NCI-H748 treated with DMSO at 0.1 percent for 48 hours (cell line): ENCODE measurements at places on chromosomes 4 and X.

- no peak for DNase-seq
These were observed 78.0 kb downstream of the PRDM5 start for GRCh38 chr4:120844528-120844921.

DNA sequence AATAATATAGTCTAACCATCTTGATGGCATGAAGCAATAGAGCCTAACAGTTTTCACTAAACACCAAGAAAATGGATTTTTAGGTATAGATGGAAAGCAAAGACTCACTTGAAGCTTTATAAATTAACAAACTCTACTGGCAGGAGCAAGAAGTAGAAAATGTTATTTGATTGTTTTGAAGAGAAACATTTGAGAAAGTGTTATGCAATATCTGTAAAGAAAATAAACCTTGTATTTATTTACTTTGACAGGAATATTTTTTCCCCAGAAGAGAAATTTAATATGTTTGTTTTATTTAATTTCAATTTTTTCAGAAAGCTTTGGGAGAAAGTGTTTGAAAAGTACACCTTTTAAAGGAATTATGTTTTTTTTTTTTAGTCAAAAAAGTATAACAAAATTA is 139.0 kb downstream of the STIM2 start:
- DNase-seq: no peak

DNA sequence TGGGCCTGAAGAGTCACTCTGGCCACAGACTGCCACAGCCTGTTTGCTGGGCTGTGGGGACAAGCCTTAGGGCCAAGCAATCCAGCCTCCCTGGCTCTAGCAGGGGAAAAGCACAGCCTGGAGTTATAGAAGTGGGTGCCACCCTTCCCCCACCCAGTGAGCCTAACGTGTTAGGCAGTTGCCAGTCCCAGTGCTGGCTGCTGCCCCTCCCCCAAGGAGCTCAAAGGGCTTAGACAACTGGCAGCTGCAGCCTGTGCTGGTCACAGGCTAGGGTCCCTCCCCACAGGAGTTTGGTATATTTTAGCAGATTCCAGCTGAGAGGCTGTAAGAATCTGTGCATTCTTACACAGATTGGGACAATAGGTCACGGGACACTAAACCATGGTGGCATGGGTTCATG is 370.3 kb upstream of the FGF16 start:
- DNase-seq: no peak

GRCh38 chrX:136250191-136251040 is 784 bp downstream of the MAP7D3 start:
- no peak for DNase-seq

DNA sequence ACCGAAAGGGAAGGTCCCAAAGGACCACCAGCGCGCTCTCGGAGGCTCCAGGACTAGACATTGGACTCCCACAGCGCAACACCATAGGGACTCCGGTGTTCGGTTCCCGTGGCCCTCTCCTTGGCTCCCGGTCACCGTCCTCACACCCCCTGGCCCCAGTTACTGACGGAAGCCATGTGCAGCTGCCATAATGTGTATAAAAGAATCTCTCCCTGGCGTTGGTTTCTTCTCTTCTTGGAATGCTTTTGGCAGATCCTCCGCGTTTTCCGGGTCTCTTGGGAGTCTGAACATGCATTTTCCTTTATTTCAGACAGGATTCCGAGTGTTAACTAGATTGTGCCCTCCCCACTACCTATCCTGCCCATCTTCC is 69.8 kb downstream of the FBXO8 start:
- DNase-seq: no peak

- no peak for DNase-seq
These were observed 87.1 kb downstream of the HDX start for GRCh38 chrX:84415140-84415539.

- DNase-seq: peak; percentile 40
These were observed 730 bp downstream of the VBP1 start for GRCh38 chrX:155216940-155217440.

DNA sequence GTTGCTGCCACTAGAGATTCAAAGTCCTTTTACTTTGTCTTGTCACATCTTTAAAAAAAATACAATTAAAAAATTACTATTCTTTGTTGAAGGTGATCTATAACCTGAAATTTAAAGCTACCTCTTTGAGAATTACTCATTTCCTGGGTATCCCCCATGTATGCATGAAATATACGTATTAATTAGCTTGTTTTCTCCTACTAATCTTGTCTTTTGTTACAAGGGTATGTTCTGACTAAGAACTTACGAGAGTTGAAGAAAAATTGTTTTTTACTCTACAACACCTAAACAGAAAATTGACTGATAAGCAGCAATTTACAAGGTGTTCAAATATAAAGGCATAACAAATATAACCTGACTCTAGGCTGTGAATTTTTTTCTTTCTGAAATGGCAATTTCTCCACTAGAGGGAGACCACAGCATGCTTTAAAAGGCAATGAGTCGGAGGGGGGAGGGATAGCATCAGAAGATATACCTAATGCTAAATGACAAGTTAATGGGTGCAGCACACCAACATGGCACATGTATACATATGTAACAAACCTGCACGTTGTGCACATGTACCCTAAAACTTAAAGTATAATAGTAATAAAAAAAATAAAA is 249.6 kb downstream of the OPHN1 start:
- peak; percentile 2 for DNase-seq

DNA sequence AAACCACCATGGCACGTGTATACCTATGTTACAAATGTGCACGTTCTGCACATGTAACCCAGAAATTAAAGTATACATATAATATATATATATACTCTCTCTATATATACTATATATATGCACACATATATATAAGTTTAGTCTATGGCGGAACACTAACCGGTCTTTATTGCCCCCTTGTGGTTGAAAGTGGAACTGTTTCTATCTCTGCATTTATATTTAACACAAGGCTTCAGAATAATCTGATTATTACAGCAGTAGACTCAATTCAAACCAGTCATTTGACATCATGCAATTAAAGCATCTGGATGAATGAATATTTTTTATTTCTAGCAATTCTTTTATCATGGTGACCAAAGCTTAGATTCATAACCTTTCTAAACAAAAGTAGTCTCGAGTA is 14.6 kb downstream of the RAB9B start:
- peak; percentile 39 for DNase-seq

DNA sequence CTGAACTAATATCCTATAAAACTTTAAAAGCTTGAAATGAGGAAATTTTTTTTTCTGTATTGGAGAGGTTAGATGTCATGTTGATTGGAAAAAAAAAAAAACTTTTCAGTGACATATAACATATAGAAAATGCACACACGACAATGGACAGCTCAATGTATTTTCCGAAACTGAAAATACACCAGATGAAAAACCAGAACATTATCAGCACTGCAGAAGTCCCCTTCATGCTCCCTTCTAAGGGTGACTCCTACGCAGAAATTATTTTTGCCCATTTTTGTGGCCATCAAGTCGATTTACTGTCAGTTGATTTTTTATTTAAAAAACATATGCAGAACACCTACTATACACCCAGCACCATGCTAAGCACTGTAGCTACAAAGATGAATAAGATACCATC is 148.3 kb downstream of the APBB2 start:
- no peak for DNase-seq

- DNase-seq: no peak
These were observed 1372.9 kb downstream of the TECRL start for GRCh38 chr4:63036159-63036866.

DNA sequence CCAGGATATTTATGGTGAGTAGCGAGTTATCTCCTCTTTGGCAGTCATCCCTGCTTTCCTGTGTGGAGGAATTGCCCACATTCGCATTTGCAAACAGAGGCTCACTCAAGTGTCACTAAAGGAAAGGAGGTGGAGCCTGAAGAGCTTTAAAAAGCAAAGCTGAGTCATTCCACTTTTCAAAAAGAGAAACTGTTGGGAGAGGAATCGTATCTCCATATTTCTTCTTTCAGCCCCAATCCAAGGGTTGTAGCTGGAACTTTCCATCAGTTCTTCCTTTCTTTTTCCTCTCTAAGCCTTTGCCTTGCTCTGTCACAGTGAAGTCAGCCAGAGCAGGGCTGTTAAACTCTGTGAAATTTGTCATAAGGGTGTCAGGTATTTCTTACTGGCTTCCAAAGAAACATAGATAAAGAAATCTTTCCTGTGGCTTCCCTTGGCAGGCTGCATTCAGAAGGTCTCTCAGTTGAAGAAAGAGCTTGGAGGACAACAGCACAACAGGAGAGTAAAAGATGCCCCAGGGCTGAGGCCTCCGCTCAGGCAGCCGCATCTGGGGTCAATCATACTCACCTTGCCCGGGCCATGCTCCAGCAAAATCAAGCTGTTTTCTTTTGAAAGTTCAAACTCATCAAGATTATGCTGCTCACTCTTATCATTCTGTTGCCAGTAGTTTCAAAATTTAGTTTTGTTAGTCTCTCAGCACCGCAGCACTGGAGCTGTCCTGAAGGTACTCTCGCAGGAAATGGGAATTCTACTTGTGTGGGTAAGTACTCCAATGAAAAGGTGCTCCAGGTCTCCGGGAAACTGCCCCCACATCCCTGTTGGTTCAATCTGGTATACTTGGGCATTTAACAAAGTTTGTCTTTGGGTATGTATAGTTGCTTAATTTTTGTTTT is at the start of gene EGF:
TSS of gene EGF (plus strand) at position 178 of the 890 bp plus-strand sequence. CDS start at position 631, 453 bp downstream.
- DNase-seq: no peak

DNA sequence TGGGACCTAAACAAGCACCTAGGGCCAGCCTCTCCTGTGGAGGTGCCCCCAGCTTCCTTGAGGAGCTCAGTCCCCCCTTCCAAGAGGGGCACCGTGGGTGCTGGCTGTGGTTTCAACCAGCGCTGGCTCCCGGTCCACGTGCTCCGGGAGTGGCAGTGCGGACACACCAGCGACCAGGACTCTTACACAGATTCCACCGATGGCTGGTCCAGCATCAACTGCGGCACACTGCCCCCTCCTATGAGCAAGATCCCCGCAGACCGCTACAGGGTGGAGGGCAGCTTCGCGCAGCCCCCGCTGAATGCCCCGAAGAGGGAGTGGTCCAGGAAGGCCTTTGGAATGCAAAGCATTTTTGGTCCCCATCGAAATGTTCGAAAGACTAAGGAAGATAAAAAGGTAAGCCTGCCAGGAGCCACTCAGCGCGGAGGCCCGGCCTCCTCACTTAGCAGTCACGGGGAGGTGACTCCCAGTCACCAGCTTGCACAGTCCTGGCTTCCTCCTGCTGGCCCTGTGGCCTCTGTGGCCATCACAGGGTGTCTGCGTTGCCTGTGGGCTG is 24.9 kb downstream of the RGS12 start:
- DNase-seq: no peak

GRCh38 chr4:172073590-172073989 is 260.4 kb downstream of the GALNTL6 start:
- no peak for DNase-seq

DNA sequence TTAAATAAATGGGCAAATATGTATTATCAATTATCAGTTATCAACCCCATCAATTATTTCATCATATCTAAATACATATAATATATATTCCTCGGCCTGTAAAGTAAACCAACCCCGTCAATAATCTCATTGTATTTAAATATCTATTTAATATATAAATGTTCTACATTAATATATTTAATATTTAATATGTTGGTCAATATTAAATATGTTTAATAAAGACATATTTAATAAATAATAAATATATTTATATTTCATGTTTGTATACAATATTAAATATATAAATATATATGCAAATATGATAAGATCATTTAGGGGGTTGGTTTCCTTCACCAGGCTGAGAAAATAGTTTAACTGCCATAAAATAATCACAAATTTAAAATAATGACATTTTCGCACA is 6.4 kb upstream of the TMEM144 start:
- DNase-seq: no peak

- no peak for DNase-seq
These were observed 66.0 kb downstream of the FBXO8 start for GRCh38 chr4:174217273-174218126.

GRCh38 chr4:25001509-25001908 is 29.2 kb downstream of the LGI2 start:
- no peak for DNase-seq

DNA sequence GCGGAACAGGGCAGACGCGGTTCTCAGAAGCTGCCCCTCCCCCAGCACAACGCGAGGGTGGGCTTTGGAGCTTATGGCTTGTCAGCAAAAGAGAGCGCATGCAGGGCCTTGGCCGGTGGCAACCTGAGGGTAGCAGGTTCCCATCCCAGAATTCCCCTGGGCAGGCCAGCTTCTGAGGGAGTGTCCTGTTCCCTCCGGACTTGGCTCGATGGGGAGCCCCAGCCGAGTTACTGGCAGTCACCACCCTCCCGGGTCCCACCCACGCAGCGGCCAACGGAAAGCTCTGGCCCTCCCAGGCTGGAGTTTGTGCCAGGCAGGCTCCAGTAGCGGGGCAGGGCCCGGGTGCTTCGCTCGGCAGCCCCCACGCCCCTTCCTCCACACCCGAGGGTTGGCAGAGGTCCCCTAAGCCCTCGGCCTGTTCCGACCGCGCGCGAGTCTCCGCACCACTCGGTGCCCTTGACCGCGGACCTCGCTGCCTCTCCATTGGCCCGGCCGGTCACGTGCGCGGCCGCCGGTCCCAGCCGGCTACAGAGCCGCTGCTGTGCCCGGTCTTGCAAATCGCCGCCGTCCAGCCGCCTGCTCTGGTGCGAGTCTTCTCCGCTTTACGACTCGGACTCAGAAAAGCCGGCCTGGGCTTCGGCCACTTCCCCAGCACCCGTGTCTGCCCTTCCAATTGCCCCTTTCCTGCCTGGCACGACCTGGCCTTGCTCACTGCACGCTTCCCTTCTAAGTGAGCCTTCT is 20.9 kb upstream of the MTM1 start:
- no peak for DNase-seq

DNA sequence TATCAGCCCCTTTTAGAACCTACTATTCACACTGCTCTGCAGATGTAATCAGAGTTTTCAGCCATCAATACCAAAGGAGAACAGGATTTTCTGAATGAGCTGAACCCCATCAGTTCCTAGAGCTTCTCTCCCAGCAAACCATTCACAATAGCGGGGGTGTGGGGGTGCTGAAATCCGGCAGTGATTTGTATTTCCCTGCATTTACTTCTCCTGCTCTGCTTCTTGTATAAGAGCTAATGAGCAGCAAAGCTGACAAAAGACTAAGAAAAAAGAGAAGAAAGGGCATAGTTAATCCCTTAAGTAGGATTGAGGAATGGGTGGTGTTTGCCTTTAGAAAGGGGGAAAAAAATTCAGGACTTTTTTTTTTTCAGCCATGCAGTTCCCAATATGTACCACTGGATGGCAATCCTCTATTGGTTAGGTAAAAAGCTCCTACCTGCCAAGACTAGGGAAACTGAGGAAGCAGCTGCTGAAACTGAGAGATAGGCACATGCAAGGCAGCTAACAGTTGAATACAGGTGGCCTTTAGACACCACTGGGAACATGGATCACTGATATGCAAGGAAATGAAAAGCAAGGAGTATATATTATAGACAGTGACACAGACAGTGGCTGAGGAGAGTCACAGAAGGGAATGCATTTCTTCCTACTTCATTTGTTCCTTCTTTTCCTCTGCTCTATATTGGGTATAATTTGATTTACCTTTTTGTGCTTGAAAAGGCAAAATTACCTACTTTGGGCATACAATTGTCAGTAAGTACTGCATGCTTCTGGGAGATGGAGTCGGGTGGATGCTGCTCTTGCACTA is 217.9 kb downstream of the HS6ST2 start:
- no peak for DNase-seq
